ENCODE measurements at places on chromosomes 7 and 10.

GRCh38 chr10:88889559-88890337 is 9.7 kb downstream of the STAMBPL1 start:
- DNase-seq = no peak
- peaks cover 26% of the 10 kb centered on the region for H3K4me1 ChIP-seq
- no peak overlapping the region for H3K4me3 ChIP-seq
- H3K27ac ChIP-seq = no peak overlapping the region
- H3K27me3 ChIP-seq = no peaks in the 10 kb centered on the region

DNA sequence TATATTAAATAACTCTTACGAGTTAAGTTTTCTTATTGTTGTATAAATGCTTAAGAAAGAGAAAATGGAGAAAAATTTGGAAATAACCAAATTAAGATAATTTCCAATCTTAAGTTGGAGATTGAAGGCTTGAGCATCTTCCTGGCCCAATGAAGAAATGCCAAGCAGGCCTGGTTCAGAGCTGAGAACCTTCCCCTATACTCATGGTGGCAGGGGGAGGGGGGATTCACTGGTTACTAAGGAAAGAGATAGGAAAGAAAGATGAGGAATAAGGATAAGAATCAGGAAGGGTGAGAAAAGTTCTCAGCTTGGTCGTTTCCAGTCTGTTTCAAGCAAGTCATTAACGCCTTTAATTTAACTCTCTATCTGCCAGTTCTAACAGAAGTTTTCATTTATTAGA is 166.2 kb downstream of the AVL9 start:
- H3K4me1 ChIP-seq = peaks cover 37% of the 10 kb centered on the region
- H3K27me3 ChIP-seq = no peaks in the 10 kb centered on the region
- no peak overlapping the region for H3K27ac ChIP-seq
- H3K4me3 ChIP-seq = no peak overlapping the region

- no peaks in the 10 kb centered on the region for H3K36me3 ChIP-seq
- H3K4me3 ChIP-seq = no peak overlapping the region
- H3K27ac ChIP-seq = no peak overlapping the region
- no peak for DNase-seq
- H3K27me3 ChIP-seq = no peaks in the 10 kb centered on the region
Measured at GRCh38 chr10:111316722-111317212, 239.9 kb downstream of the ADRA2A start.

- no peaks in the 10 kb centered on the region for H3K36me3 ChIP-seq
- H3K27ac ChIP-seq = no peak overlapping the region
- no peak for DNase-seq
- no peaks in the 10 kb centered on the region for H3K27me3 ChIP-seq
- H3K4me1 ChIP-seq = peaks cover 10% of the 10 kb centered on the region
Measured at GRCh38 chr10:108685863-108686531, 1237.3 kb downstream of the XPNPEP1 start.

- H3K36me3 ChIP-seq = no peaks in the 10 kb centered on the region
- DNase-seq = peak; percentile 51
- H3K27ac ChIP-seq = peak overlapping the region; percentile 68
- H3K4me1 ChIP-seq = peaks cover 58% of the 10 kb centered on the region
Measured at GRCh38 chr10:71213761-71214440, 1.5 kb downstream of the UNC5B start.

DNA sequence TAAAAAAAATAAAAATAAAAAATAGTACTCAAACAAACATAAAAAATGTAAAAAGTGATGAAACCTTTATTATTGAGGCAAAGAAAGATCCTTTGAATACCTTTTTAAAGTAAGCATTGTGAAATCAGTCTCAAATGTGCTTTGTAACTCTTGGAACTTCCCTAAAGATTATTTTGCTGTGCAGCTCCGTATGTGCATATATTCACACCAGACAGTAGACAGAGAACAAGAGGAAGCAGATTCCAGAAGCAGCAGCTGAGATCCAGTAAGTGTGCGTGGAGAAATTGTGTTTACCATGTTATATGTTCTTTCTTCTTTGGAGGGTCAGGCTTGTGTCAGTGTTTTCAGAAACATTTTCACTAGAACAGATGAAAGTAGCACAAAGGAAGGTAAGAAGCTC is 324.9 kb downstream of the AGMO start:
- no peak for DNase-seq
- no peaks in the 10 kb centered on the region for H3K27me3 ChIP-seq
- peak overlapping the region; percentile 51 for H3K27ac ChIP-seq
- H3K4me3 ChIP-seq = no peak overlapping the region
